SIG-M5 (cell line): ENCODE measurements at places on chromosomes 6 and 20.

DNA sequence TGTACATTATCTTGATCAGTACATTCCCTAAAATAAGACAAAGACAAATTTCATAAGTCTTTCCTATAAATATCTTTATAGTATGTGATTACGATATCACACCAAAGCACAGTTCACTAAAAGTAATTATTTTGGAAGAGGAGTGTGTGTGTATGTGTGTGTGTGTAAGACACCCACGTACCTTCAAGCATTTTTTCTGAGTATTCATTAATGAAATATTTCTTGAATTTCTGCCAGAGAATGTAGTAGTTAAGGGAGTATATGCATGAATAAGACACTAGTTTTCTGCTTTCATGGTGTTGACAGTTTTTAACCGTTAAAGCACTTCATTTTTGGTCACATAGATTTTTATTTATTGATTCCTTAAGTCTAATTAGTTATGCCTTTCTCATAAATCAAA is 36.8 kb downstream of the MANEA start:
- no peak for DNase-seq

- DNase-seq: no peak
These were observed 53.1 kb downstream of the NINL start for GRCh38 chr20:25532015-25532751.

GRCh38 chr20:4216866-4217265 is 201.5 kb upstream of the RNF24 start:
- DNase-seq: no peak

DNA sequence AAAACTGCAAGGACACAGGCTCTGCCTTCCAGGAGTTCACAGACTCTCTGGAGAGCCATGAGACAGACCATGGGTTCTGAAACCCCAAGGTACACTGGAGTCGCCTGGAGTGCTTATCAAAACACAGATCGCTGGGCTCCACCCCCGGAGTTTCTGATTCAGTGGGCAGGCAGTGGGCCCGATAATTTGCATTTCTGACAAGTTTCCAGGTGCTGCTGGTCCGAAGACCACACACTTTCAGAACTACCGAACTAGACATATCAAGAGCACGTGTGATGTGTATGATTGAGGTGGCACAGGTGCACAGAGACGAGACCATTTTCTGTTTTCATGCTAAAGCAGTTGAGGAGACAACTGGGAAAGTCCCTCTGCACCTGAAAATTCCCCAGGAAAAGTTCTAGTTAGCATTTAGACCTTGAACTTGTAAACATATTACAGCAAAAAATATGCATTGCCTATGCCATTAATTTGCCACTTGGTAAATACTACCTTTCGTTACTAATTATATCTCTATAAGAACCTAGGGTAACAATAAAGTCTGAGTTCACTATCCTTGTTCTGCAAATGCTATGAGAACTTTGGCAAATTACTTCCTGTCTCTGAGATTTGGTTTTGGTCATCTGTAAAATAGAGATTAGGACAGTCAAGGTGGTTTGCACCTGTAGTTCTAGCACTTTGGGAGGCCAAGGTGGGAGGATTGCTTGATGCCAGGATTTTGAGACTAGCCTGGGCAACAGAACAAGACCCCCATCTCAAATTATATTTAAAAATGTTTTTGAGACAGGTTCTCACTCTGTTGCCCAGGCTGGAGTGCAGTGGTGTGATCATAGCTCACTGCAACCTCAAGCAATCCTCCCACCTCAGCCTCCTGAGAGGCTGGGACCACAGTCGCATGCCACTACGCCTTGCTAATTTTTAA is 14.3 kb upstream of the PIM1 start:
- no peak for DNase-seq

GRCh38 chr6:41100871-41101287 is 28.1 kb downstream of the NFYA start:
- DNase-seq: no peak

- no peak for DNase-seq
These were observed 5.3 kb downstream of the ARFGEF2 start for GRCh38 chr20:48926821-48927220.

DNA sequence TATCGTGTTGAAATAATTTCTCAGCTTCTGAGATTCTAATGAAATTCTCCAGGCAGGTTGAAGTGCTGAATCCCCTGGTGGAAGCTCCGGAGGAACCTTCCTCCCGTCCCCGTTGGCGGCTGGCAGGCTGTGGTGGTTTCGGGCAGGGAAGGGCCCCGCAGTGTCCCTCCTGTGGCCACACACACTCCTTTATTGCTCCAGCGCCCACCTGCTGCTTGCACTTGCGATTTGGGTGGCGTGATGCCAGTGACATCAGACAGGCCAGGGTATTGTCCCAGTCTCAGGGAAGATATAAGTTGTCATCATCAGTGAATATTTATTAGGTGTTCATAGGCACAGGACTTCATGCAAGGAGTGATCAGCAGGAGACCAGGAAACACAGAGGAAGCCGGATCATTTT is 530.4 kb downstream of the QKI start:
- no peak for DNase-seq

- DNase-seq: no peak
These were observed 140.8 kb downstream of the PTPRK start for GRCh38 chr6:128379577-128379976.

DNA sequence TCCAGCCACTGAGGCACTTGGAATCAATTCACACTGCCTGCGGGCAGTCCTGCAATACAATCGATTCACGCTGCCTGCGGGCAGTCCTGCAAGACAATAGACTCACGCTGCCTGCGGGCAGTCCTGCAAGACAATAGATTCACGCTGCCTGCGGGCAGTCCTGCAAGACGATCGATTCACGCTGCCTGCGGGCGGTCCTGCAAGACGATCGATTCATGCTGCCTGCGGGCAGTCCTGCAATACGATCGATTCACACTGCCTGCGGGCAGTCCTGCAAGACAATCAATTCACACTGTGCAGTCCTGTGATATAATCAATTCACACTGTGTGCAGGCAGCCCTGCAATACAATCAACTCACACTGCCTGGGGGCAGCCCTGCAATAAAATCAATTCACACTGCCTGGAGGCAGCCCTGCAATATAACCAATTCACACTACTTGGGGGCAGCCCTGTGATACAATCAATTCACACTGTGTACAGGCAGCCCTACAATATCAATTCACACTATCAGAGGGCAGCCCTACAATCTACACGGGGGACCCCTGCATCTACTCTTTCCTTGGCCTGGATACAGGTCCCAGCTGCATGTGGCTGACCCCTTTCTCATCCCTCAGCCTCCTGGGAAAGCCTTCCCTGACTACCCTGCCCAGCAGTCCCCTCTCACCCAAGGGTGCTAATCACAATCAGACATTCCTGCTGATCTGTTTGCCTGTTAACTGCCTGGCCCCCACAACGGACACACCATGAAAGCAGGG is 10.4 kb downstream of the TAF4 start:
- DNase-seq: no peak

DNA sequence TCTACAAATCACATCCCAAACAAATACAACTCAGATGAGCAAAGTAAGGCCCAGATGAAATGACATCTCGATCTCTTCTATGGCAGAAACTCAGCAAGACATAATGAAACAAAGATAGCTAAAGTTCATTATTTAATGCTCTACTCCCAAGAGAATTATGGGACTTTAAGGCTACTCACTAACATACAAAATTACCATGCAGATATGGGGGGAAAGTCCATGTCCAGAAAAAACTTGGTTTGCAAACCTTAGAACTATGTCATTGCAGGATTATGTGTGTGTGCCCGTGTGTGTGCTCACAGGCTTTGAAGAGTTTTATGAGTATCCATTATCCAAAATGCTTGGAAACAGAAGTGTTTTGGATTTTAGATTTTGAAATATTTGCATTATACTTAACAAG is 34.0 kb downstream of the AKIRIN2 start:
- DNase-seq: no peak

- DNase-seq: no peak
These were observed 166.3 kb downstream of the DTNBP1 start for GRCh38 chr6:15496345-15497131.

DNA sequence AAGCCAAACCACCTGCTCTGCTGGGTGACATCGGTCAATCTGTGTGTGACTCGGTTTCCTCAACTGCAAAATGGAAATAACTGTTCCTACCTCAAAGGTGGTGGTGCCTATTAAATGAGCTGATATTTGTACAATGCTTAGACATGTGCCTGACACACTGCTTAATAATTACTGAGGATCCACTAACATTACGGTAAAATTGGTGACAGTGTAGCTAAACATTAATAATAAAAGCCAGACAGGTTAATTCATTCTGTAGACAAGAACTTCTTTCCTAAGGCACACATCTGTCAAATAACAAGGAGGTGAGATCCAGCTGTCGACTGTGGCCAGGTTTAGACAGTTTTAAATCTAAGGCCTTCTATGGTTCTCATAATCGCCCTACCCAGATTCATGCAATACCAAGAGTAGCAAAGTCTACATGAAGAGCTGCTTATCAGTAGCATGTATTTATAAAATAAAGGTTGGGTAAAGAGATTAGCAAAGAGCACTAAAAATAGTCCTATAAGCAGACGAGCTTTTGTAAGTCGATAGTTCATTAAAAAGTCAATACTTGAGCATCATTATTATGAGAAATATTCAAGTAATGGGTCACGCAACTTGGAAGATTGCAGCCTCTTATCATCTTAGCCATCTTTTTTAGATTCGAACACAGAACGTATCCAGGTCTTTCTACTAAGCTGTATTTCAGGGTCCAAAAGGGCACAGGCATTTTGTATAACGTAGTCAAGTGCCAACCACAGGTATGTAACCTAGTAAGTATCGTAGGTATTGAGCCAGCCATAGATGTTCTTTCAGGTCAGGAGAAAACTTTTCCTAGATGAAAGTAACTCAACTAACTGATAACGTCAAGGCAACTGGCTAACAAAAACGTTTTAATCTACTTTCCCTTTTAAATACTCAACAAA is 3.2 kb downstream of the CNKSR3 start:
- no peak for DNase-seq

GRCh38 chr6:2877057-2877882 is 25.8 kb downstream of the SERPINB9 start:
- DNase-seq: no peak

GRCh38 chr6:33147807-33148666 is 44.2 kb downstream of the COL11A2 start:
- no peak for DNase-seq

DNA sequence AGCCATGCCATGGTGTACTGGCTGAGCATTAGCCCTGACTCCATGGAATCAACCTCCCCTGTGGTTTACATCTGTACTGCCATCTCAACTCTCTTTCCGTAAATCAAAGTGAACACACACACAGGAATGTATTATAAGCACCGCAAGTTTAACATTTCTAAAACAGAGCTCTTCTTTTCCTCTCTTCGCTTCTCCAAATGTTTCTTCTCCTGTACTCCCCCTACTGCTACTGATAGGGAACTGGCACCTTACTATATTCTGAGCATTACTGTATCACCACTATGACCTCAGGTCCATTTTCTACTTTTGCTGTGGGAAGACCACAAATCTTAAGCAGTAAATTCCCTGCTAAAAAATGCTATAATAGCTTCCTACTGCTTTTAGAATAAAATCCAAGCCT is 101.2 kb downstream of the NUS1 start:
- DNase-seq: no peak

GRCh38 chr20:39789411-39789810 is 827.3 kb downstream of the DHX35 start:
- DNase-seq: no peak

- no peak for DNase-seq
These were observed 15.7 kb downstream of the ATP9A start for GRCh38 chr20:51752343-51752951.

GRCh38 chr6:25874822-25875562 is 949 bp upstream of the SLC17A3 start:
- DNase-seq: no peak

DNA sequence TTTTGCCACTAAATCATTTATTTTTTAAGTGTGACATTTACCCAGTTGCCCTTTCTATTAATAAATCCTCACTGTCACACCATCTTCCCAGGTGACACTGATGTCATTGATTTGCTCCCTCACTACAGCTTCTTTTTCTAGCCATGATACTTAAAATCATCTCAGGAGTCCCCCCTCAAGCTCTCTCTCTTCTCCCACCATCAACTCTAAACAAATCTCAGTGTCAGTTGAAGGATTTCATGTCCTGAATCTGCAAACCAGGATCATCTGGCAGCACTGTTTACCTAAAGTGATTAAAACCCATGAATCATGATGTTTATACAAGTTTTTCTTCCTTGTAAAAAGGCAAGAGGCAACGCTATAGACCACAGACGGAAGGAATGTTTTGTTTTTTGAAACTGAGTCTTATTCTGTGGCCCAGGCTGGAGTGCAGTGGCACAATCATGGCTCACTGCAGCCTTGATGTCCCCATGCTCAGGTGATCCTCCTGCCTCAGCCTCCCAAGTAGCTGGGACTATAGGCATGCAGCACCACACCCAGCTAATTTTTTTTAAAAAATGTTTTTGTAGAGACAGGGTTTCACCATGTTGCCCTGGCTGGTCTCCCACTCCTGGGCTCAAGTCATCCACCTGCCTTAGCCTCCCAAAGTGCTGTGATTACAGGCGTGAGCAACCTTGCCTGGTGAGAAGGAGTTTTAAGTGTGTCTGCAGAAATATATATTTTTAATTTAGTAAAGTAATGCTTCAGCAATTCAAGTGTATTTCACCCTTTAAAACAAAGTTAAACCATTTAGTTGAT is 30.1 kb upstream of the SH3BGRL2 start:
- DNase-seq: no peak

DNA sequence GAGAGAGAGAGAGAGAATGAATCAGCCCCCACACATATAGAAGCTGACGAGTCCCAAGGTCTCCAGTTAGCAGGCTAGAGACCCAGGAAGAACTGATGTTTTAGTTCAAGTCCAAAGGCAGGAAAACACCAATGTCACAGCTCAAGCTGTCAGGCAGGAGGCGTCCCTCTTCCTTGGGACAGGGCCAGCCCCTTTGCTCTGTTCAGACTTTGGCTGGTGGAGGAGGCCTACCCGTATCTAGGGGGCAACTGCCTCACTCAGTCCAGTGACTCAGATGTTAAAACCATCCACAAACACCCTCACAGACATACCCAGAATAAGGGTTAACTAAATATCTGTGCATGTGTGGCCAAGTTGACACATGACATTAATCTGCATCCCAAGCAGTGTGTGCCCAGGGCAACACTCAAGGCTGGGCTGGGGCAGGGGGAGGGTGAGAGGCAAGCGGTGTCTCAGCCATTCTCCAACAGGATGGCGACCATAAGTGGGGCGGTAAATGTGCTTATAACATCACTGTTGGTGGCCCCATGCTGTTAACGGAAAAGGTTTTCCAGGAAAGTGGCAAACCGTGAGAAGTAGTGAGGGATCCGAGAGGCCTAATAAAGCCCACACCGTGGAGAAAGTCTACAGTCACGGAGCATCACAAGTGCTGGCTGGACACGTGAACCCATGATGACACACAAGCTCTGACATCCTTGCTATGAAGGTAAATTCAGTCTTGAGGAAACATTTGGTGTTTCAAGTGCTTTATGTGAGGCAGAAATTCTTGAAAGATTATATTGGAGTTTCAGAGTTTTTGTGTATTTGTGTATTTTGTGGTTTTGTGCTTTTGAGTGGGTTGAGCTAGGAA is 28.1 kb downstream of the RAMACL start:
- DNase-seq: no peak

- no peak for DNase-seq
These were observed 61.2 kb upstream of the BHLHE23 start for GRCh38 chr20:63067721-63068560.

- DNase-seq: no peak
These were observed 714.6 kb downstream of the CD109 start for GRCh38 chr6:74410630-74411029.
